ENCODE measurements at places on chromosomes 11 and 22.

- DNase-seq, result no peak
Observed at GRCh38 chr22:36922105-36922608, 8.7 kb downstream of the CSF2RB start.

DNA sequence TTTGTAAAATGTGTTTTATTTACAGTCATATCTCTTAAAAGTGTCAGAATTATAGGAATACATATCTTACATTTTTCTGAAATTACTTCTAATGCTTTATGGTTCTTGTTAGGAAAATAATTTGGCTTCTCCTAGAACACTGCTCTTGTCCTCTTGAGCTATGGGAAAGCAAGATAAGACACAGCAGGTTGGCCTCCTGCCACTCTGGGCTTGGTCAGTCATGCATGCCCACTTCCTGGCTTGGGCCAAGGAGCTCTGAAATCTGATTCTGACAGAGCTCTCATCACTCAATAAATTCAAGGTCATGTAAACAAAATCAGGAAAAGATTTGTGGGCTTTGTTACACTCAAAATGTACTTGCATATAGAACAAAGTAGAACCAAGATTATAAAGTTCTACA, 1036.0 kb downstream of the OPCML start:
- DNase-seq, result no peak

GRCh38 chr11:34218067-34218466, 112.6 kb downstream of the NAT10 start:
- DNase-seq, result no peak

GRCh38 chr22:30566125-30566524, 8.3 kb downstream of the GAL3ST1 start:
- DNase-seq, result no peak

DNA sequence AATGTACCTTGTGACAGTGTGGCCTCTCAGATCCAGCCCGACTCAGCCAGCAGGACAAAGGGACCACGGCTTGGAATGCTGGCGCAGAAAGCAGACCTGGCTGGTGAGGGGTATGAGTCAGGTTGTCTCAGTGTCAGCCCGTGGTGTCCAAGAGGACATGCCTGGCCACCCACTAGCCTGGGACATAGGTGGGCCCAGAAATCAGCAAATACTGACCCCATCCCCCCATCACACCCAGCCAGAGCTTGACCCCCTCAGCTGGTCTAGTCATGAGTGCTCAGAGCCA, 4.5 kb downstream of the BANF1 start:
- DNase-seq, result no peak

GRCh38 chr11:65114538-65115171, 2.8 kb downstream of the ZNHIT2 start:
- DNase-seq, result no peak

- DNase-seq, result no peak
Observed at GRCh38 chr11:8294251-8294935, 30.7 kb upstream of the LMO1 start.

DNA sequence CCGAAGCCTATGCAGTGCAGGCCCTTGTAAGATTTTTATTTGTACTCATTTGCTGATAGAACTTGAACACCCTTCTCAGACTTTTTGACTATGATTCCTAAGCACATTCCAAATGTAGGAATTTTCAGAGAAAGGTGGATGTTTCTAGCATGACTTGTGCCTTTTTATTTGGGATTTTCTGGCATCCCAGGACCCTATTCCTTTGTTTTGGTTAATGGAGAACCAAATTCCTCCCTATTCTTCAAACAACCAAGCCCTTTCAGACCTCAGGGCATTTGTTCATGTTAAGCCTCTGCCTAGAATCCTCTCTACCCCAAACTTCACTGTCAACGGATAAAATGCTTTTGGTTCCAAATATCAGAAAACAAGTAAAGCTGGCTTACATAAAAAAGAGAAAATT, 371.1 kb downstream of the DDX10 start:
- no peak for DNase-seq

GRCh38 chr11:70703141-70704064, 305.1 kb downstream of the CTTN start:
- no peak for DNase-seq

GRCh38 chr11:22558664-22559063, 67.0 kb downstream of the FANCF start:
- peak; percentile 82 for DNase-seq

GRCh38 chr22:27734066-27734465, 67.5 kb downstream of the MN1 start:
- no peak for DNase-seq

DNA sequence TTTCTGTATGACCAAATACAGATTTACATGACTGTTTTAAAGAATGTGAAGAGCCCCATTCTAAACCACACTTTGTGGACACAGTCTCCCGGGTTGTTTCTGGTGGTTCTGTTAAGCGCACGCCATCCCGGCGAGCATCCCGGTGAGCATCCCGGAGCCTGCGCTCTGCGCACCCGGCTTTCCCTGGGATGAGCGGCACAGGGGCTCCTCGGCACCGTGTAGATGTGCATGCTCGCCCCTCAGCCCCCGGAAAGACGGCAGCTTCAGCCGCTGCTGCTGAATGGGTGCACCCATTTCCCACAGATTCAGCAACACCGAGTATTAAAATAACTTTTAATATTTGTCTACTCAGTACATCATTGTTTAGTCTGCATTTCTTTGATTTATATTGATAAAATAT, 36.0 kb downstream of the GLB1L2 start:
- DNase-seq, result no peak

- DNase-seq, result no peak
Observed at GRCh38 chr11:75233754-75234172, 6.8 kb upstream of the TPBGL start.

- DNase-seq, result no peak
Observed at GRCh38 chr11:76280151-76280881, 74.0 kb upstream of the WNT11 start.

DNA sequence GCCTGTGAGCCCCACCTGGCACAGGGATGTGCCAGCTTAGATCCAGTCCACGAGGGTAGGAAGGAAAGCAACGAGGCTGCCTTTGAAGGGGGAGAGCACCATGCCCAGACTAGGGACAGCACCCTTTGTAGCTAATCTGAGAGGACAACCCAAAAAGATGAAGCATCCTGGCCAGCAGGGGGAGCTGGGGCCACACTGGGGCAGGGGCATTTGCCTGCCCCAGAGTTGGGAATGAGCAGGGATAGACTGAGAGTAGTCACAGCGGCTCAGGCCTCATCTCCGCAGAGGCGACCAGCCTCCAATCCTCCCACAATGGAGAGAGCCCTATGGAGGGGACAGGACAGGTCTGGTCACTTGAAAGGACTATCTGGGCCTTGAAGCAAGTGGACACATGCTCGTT, 16.4 kb downstream of the LMO1 start:
- no peak for DNase-seq

GRCh38 chr11:34126959-34127848, 21.8 kb downstream of the NAT10 start:
- no peak for DNase-seq

GRCh38 chr11:117796872-117797529, at the start of gene DSCAML1:
Gene DSCAML1 (minus strand): TSS chr11:117797216. CDS start chr11:117797079, 137 bp downstream.
- no peak for DNase-seq

DNA sequence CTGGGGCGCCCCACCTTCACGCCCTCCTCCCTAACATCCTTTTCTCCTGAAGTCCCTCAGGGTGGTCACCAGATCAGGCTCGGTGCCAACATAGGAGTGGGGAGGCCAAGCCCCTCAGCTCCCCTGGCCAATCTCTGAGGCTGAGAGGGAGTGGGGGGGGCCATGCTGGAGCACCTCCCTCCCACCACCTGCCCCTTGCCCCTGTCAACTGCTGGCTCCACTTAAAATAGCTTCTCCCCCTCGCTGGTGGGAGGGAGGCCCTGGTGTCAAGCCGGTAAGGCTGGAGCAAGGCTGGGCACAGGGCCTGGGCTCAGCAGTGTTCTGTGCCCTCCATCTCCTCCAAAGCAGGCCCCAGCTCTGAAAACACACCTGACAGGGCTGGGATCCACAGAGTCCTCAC, 4.9 kb downstream of the PLXNB2 start:
- DNase-seq, result no peak

- DNase-seq, result no peak
Observed at GRCh38 chr11:122100037-122100755, 15.8 kb downstream of the BLID start.

GRCh38 chr11:111665777-111666176, 63.5 kb downstream of the SIK2 start:
- DNase-seq, result no peak

Measured in spinal cord (tissue), 10 donors.